ENCODE measurements at places on chromosomes 6 and 20. TPM values are rescaled to one million over a fixed set of nuclear protein-coding genes. Genes with fewer than 3 reads are reported as not detected.

DNA sequence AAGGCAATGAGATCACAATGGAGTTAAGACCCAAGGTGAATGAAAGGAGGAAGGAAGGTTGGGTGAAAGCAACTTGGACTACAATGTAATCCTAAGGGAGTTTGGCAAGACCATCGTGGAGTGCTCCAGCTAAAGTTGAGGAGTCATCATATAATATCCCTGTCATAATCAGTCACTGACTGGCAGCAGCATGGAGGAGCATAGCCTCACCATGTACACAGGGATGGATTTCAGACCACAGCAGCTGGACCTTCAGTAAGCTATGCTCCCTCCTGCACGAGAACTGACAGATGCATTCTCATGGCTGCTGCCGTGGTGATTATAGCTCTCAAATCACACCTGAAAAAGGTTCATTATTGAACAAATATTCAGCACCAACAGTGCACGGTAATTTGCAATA lies 43.0 kb downstream of the GOPC start:
- peaks cover 2% of the 10 kb centered on the region for H3K4me1 ChIP-seq
- DNase-seq: no peak
- peaks cover 6% of the 10 kb centered on the region for H3K27me3 ChIP-seq
- H3K27ac ChIP-seq: no peak overlapping the region
- peaks cover 8% of the 10 kb centered on the region for H3K36me3 ChIP-seq
- no peak overlapping the region for H3K4me3 ChIP-seq

DNA sequence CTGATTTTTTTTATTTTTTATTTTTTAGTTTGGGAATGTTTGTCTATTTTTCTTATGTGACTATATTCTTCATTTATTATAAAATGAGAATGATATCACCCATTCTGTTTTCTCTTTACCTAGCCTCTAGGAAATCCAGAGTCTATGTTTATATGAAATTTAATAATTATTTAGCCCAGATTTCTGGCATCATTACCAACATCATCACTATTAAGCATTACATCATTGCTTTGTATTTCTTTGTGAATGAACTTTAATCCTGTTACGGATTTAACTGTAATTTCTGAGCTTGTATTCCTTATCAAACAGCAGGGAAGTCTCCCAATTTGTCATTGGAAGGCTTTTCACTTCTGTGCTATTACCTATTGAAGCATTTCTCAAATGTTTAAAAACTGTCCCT lies 72.7 kb upstream of the NOX3 start:
- peaks cover 17% of the 10 kb centered on the region for H3K4me1 ChIP-seq
- H3K36me3 ChIP-seq: no peaks in the 10 kb centered on the region
- H3K27ac ChIP-seq: no peak overlapping the region
- DNase-seq: no peak

DNA sequence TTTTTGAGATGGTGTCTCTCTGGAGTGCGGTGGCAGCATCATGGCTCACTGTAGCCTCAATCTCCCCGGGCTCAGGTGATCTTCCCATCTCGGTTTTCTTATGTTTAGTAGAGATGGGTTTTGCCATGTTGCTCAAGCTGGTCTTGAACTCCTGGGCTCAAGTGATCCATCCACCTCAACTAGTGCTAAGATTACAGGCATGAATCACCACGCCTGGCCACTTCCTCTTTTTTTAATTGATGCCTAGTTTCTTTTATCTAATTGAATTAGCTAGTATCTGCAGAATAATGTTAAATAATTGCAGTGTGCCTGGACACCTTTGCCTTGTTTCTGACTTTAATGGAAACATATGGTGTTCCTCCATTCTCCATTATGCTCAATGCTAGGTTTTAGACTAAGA lies 38.4 kb upstream of the SLC22A16 start:
- peaks cover 10% of the 10 kb centered on the region for H3K27me3 ChIP-seq
- no peak for DNase-seq
- H3K4me1 ChIP-seq: no peaks in the 10 kb centered on the region
- no peak overlapping the region for H3K4me3 ChIP-seq
- H3K27ac ChIP-seq: no peak overlapping the region
- no peaks in the 10 kb centered on the region for H3K36me3 ChIP-seq

Gene DEFB118
- total RNA-seq: not detected

DNA sequence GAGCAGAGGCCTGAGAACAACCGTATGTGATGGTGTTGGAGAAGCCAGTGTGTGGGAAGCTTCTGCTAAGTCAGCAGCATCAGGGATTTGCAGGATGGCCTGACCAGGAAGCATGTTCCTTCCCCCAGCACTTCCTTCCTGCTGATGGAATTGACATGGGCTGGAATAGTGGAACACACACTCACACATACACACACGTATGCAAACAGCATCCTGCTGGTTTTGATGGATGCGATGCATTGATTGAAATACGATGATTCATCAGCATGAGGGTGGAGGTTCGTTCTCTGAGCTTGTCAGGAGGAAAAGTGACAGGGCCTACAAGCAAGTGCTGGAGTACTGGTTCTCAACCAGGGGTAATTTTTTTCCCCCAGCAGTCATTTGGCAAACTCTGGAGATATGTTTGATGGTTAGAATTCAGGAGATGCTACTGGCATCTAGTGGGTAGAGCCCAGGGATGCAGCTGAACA lies 229.1 kb downstream of the NFATC2 start:
- DNase-seq: no peak
- H3K4me3 ChIP-seq: no peak overlapping the region

DNA sequence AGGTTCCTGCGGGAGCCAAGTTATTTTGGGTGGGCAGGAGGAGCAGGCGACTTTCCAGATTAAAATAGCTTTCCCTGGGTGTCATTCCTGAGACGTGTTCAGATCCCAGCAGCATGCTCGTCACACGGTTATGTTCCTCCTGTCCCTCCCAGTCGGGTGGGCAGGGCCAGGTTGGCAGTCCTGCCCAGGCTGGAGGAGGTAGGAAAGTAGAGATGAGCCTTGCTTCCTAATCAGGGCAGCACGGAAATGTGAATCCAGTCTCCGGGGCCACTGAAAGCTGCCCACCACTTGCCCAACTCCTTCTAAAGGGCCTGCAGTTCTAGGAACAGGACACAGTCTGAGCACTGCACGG lies 137.0 kb downstream of the MRPL14 start:
- peaks cover 4% of the 10 kb centered on the region for H3K27me3 ChIP-seq
- H3K36me3 ChIP-seq: no peaks in the 10 kb centered on the region
- no peaks in the 10 kb centered on the region for H3K4me1 ChIP-seq
- no peak overlapping the region for H3K27ac ChIP-seq
- no peak for DNase-seq
- no peak overlapping the region for H3K4me3 ChIP-seq

- no peak for DNase-seq
- H3K4me1 ChIP-seq: no peaks in the 10 kb centered on the region
- H3K4me3 ChIP-seq: no peak overlapping the region
- no peaks in the 10 kb centered on the region for H3K36me3 ChIP-seq
- no peak overlapping the region for H3K27ac ChIP-seq
- H3K27me3 ChIP-seq: no peaks in the 10 kb centered on the region
These were observed 17.4 kb upstream of the IPCEF1 start for GRCh38 chr6:154373971-154374370.

DNA sequence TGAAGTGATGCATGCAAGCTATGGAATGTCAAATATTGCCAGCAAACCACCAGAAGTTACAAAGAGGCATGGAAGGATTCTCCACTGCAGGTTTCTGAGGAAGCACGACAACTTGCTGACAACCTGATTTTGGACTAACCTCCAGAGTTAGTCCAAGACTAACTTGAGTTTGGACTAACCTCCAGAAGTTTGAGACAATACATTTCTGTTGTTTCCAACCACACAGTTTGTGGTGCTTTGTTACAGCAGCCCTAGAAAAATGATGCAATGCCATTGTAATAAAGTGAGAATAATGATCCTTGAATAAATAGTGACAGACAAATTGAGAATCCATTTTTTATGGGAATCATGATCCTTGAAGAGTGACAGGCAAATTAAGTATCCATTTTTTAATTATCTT lies 169.9 kb upstream of the HDDC2 start:
- H3K27me3 ChIP-seq: peaks cover 2% of the 10 kb centered on the region
- no peak for DNase-seq
- H3K4me1 ChIP-seq: no peaks in the 10 kb centered on the region
- no peak overlapping the region for H3K27ac ChIP-seq
- no peaks in the 10 kb centered on the region for H3K36me3 ChIP-seq
- no peak overlapping the region for H3K4me3 ChIP-seq

Gene LRRC73
- total RNA-seq: 0.48 TPM

DNA sequence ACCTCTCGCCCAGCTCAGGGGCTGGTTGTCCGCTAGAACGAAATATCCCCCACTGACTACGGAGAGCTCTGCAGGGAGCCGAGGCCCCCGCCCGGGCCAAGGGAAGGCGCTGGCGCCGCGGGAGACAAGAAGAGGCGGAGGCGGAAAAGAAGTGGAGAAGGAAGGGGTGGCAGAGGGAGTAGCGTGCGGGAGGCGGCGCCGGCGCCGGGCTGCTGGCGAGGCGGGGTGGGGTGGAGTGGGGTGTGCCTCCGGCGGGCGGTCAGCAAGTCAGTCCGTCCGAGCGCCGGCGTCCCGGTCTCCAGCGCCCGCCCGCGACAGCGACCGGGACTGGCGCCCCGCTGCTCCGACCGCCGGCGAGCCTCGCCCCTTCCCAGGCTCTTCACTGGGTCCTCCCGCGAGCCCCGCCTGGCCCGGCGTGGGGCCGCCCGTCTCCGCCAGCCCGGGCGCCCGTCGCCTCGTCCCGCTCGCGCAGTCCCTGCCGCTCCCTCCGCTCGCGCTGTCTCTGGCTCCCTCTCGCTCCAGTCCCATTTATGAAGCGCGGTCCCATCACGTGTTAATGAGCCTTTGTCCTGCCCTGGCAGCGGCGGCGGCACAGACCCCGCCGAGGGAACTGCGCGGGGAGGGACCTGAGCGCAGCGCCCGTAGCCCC lies at the start of gene CNR1:
Gene CNR1 (minus strand): TSS at position 504 of the 649 bp plus-strand sequence. CDS start 21,073 bp downstream, outside the sequence.
- peaks cover 12% of the 10 kb centered on the region for H3K4me1 ChIP-seq
- no peak within 1 kb of the TSS for H3K27ac ChIP-seq
- H3K36me3 ChIP-seq: no peaks in the 10 kb centered on the region
- peaks cover 79% of the 10 kb centered on the region for H3K27me3 ChIP-seq
- peak within 1 kb of the TSS; percentile 51 for H3K4me3 ChIP-seq

DNA sequence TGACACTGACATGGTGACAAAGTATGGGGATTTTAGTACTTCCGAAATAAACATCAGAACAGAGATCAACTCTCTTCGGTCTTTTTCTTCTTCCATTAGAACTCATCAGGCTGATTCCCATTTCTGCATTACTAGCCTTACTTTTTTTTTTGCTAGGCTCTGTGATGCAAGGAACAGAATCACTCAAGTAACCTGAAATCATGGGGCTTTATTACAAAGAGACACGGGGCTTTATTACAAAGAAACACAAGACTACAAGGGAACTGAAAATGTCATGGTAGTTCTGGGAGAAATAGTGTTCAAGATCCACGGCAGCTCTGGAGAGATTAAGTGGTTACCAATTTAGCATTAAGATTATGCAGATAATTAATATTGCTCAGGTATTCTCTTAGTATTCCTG lies 11.6 kb downstream of the SOX4 start:
- H3K27me3 ChIP-seq: peaks cover 4% of the 10 kb centered on the region
- no peak overlapping the region for H3K4me3 ChIP-seq
- no peaks in the 10 kb centered on the region for H3K4me1 ChIP-seq
- no peaks in the 10 kb centered on the region for H3K36me3 ChIP-seq
- no peak for DNase-seq

DNA sequence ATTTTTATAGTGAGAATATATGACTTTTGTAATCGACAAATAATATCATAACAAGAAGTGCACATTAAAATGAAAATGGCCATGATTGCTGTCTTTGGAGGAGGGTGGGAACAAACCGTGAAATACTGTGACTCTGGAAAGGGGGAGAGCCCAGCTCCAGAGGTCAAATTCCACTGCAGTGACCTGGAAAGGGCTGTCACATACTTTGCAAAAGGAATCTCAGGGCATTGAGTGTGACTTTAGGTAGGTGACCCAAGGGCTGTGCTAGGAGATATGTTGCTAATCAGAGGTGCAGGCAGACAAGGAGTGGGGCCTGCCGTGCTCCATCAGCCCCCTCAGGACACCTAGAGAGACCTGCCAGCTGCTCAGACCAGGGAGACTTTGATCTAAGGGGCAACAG lies 28.1 kb upstream of the BMP7 start:
- H3K27ac ChIP-seq: no peak overlapping the region
- H3K27me3 ChIP-seq: peaks cover 12% of the 10 kb centered on the region
- no peak overlapping the region for H3K4me3 ChIP-seq

DNA sequence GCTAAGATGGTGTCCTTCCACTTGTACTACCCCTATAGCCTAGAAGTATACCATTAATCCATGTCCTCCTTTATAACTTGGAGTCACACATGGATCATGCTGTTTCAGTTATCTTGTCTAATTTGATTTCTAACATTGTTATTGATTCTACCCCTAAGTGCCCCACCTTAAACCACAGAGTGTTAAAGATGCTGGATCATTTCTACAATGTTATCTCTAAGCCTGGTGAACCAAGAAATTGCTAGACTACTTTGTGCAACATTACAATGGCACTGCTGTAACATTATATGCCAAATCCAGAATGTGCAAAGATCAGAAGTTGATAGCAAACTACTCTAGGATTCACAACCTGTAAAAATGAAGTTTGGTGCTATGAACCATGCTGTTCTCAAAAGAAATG lies 1.7 kb downstream of the CGA start:
- no peak for DNase-seq
- no peak overlapping the region for H3K27ac ChIP-seq
- no peaks in the 10 kb centered on the region for H3K36me3 ChIP-seq
- no peak overlapping the region for H3K4me3 ChIP-seq

DNA sequence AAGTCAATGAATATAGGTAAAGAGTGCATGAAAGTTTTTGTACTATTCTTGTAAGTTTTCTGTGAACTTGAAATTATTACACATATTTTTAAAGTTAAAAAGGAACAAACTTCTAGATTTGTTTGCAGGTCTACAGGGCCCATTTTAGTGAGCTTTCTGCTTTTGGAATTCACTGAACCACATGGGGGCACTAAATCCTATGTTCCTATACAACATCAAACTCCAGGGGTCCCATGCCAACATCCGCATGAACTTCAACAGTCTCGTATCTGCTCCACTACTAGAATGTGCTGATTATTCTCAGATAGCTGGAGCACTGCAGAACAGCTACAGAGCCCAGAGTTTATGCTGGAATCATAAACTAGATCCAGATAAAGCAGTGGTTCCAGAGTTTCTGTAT lies 347.9 kb upstream of the SPTLC3 start:
- no peak overlapping the region for H3K27ac ChIP-seq
- no peak overlapping the region for H3K4me3 ChIP-seq
- H3K36me3 ChIP-seq: no peaks in the 10 kb centered on the region

Gene MYLK4
- 0.69 TPM for total RNA-seq

DNA sequence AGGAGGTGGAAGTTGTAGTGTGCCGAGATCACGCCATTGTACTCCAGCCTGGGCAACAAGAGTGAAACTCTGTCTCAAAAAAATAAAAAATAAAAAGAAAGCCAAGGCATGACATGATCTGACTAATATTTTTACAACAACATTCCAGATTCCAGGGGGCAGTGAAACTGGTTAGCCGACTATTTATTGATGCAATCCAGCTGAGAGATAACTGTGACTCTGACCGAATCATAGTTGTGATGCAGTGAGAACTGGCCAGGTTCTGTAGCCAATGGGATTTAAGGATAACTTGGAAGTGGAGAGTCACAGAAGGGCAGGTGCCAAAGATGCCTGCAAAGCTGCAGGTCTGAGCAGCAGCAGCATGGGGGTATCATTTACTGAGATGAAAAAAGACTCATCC lies 82.9 kb upstream of the TSHZ2 start:
- no peak overlapping the region for H3K4me3 ChIP-seq
- no peaks in the 10 kb centered on the region for H3K36me3 ChIP-seq
- no peaks in the 10 kb centered on the region for H3K27me3 ChIP-seq
- no peaks in the 10 kb centered on the region for H3K4me1 ChIP-seq
- no peak overlapping the region for H3K27ac ChIP-seq

Gene GRM1
- total RNA-seq: not detected

Gene CLPSL2
- total RNA-seq: not detected

GRCh38 chr6:35541836-35542235 lies 29.1 kb upstream of the TULP1 start:
- peaks cover 4% of the 10 kb centered on the region for H3K4me1 ChIP-seq
- no peaks in the 10 kb centered on the region for H3K27me3 ChIP-seq
- no peak overlapping the region for H3K4me3 ChIP-seq
- H3K27ac ChIP-seq: no peak overlapping the region
- H3K36me3 ChIP-seq: no peaks in the 10 kb centered on the region
- DNase-seq: no peak
